ENCODE measurements at places on chromosomes 4 and X.

- no peak for DNase-seq
Observed at GRCh38 chr4:3210467-3210866, 38.5 kb upstream of the MSANTD1 start.

- DNase-seq, result no peak
Observed at GRCh38 chr4:185093603-185094002, 49.5 kb upstream of the SLC25A4 start.

DNA sequence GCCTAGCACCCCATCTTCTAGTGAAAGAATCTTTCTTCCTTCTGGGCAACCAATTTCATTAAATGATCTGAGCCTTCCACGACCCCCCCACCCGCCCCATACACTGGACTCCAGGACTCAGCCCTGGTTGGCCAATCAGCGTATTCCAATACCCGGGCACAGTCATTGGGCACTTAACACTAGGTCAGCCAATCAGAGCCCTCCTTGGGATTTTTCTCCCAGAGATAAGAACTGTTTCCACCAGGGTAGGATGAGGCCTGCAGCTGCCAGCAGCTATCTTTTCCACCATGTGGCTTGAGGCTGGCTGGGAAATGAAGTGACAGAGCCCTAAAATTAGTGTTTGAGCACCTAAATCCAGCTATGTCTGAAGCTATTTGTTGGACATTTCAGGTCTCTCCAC is 418.8 kb downstream of the BCOR start:
- no peak for DNase-seq

- no peak for DNase-seq
Observed at GRCh38 chr4:56164907-56165306, 216.2 kb downstream of the CEP135 start.

- DNase-seq, result no peak
Observed at GRCh38 chr4:141789716-141790115, 153.3 kb downstream of the IL15 start.

GRCh38 chrX:134864431-134864830 is 126.4 kb upstream of the SMIM10 start:
- no peak for DNase-seq

GRCh38 chr4:112379306-112379705 is 82.1 kb downstream of the ALPK1 start:
- DNase-seq, result no peak

GRCh38 chr4:95979961-95980876 is 140.3 kb downstream of the PDHA2 start:
- no peak for DNase-seq

DNA sequence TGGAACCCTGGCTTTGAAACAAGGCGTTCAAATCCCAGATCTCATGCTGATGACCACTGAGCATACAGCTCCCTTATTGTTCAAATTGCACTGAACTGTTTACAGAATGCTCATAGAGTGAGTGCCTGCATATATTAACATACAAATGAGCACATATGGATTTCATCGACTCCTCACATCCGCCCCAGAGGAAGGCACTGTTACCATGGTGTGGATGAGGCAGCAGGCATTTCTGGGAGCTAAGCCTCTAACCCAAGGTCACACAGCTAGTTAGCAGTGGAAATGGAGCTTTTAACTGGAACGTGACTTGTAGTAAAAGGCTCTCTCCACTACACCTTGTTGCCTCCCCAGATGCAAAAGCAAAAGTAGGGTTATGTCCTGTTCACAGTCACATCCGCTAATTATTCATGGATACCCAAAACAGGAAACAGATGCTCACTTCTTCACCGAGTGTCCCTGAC is 289.7 kb downstream of the STK32B start:
- DNase-seq, result no peak

- no peak for DNase-seq
Observed at GRCh38 chr4:16812041-16812440, 86.4 kb downstream of the LDB2 start.

DNA sequence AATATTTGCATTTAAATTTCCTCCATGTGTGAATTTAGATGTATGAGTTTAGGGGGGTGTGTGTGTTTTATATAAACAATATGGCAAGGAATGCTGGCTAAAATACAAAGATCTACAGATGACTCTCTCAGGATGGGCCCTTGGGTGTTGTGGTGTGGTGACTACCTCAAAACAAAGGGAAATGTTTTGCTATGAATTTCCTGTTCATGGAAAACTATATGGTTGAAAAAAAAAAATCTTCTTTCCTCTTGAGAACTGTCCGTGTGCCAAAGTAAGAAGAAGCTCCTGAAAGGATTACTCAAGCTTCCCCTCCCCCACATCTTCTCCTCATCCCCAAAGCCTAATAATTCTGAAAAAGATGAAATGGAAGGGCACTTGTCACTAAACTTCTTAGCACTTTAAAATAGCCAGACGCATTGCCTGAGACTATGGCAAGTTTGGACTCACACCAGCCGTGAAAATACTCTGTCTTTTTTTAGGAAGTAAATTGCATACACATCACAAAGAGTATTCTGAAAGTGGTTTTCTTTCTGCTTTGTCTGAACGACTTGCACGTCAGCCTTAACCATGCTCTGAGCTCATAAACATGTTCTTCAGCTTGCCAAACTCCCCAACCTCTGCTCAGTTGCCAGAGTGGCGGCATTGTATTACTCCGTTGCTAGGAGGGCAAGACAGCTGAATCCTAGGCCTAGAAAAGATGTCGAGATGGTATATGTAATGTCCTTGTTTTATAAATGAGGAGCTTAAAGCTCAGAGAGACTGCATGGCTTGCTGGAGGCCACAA is 250.4 kb upstream of the JADE1 start:
- DNase-seq, result no peak

DNA sequence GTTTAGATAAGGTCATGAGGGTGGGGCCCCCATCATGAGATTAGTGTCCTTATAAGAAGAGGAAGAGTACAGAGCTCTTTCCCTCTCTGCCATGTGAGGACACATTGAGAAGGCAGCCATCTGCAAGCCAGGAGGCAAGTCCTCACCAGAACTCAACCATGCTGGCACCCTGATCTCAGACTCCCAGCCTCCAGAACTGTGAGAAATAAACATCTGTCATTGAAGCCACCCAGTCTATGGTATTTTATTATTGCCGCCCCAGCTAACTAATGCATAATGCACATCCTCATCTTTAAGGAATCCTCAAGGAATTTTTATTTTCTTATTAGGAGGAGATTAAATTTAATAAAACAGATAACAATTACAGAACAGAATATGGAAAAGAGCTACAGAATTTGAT is 16.7 kb upstream of the EXOSC9 start:
- no peak for DNase-seq

- no peak for DNase-seq
Observed at GRCh38 chr4:48196758-48197504, 62.9 kb upstream of the TXK start.

DNA sequence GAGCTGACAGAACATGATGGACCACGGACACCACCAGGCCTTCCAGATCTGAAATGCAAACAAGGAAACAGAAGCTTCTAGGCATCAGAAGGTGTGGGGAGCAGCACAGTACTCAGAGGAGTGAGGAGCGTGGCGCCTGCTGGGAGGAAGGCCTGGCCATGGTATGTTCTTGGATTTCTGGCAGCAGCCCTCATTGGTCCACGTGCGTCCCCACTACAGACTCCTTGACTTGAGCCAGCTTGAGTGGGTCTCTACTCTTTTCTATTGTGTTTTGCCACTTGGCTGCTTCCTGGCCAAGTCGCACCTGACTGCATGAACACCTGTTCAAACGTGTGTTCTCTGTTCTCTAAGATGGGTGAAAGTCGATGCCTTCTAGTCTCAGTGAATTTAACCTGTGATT is 18.0 kb downstream of the ZNF275 start:
- no peak for DNase-seq

DNA sequence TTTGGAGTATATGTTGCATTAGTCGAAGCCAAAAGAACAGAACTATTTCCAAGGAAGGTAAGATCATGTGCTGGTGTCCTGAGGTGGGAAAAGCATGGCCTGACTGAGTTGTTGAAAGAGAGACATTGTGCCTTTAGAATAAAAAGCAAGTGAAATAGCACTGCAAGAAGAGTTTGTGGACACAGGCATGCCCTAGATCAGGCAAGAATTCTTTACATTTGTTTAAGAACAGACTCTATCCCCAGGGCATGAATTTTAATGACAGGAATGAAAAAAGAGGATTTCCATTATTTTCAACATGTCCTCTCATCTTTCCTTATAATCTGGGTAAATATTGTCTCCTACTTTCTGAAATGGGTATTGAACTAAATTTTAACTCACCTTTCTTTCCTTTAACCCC is 516.2 kb upstream of the GALNT7 start:
- no peak for DNase-seq

- peak; percentile 4 for DNase-seq
Observed at GRCh38 chr4:77465271-77465670, 140.3 kb upstream of the CXCL13 start.

DNA sequence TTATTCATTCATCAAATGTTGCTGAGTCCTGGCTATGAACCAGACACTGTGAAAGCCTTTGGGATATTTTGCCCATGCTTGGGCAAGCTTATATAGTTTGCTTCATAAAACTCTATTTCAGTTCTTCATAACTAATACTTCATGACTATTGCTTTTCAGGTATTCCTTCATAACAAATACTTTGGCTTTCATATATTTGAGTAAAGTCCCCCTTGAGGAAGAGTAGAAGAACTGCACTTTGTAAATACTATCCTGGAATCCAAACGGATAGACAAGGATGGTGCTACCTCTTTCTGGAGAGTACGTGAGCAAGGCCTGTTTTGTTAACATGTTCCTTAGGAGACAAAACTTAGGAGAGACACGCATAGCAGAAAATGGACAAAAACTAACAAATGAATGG is 1.7 kb upstream of the AFP start:
- no peak for DNase-seq

DNA sequence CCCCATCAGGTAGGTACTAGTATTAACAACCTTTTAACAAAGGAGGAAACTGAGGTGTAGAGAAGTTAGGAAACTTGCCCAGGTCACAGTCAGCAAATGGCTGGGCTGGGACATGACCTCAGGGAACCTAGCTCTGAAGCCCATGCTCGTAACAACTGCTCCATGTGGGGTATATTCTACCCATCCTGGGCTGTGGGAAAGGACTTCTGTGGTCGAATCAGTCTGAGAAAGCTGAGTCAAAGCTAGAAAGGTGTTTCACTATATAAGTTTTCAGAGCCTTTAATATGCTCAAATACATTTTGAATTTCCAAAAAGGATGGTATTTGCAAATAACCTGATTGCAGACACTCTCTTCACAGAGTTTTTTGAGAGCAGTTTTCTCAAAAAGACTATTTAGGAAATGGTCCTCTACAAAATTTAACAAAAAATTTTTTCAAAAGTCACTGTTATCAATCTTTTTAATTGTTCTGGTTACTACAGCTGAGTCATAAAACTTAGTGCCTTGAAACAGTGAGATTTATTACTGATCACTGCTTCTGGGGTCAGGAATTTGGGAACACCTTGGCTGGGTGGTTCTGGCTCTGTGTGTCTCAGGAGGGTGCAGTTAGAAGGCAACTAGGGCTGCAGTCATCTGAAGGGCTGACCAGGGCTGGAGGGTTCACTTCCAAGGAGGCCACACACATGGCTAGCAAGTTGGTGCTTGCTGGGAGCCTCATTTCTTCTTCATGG is 53.6 kb downstream of the NSG1 start:
- no peak for DNase-seq

- no peak for DNase-seq
Observed at GRCh38 chr4:73066445-73066844, 3.1 kb downstream of the COX18 start.

DNA sequence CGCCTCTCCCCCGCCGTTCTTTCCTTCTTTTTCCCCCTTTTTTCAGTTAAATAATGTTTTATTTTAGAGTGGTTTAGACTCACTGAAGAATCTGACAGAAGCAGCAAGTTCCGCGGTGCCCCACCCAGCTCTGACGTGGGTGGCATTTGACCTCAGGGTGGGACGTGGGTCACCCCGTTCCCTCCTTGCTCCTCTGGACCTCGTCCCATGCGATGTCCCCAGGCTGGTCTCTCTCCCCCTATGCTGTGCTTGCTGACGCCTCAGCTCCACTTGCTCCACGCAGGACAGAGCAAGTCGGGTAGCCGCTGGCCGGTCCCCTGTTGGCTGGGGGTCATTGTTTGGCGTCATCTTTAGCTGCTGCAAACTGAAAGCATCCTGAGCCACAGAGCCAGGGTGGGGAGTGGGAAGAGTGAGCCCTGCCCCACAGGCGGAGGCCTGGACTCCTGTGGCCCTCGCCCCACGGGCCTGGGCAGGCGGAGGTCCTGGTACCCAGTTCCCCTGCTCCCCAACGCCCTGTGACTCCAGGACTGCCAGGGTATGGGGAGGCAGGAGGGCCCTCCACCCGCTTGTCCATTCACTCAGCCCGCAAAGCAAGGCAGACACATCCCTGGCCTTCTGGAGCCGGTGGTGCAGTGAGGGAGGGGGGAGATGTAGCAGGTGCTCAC is 30.8 kb downstream of the TRMT44 start:
- no peak for DNase-seq

- DNase-seq, result no peak
Observed at GRCh38 chr4:2340272-2341061, 78.0 kb downstream of the ZFYVE28 start.

DNA sequence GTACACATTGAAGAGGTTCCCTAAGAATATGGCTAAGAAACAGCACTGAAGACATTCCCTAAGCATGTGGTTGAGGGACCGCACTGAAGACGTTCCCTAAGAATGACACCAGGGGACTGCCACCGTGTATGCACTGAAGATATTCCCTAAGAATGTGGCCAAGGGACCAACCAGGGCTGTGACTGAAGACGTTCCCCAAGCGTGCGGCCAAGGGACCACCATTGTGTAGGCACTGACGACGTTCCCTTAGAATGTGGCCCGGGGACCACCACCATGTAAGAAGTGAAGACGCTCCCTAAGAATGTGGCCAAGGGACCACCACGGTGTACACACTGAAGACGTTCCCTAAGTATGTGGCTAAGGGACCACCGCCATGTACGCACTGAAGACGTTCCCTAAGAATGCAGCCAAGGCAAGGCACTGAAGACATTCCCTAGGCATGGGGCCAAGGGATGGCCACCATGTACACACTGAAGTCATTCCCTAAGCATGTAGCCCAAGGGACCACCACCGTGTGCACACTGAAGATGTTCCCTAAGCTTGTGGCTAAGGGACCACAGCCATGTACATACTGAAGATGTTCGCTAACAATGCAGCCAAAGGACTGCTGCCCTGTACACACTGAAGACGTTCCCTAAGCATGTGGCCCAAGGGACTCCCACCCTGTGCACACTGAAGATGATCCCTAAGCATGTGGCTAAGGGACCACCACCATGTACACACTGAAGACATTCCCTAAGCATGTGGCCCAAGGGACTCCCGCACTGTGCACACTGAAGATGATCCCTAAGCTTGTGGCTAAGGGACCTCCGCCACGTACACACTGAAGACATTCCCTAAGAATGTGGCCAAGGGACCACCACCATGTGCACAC is 22.0 kb downstream of the DHRSX start:
- no peak for DNase-seq

DNA sequence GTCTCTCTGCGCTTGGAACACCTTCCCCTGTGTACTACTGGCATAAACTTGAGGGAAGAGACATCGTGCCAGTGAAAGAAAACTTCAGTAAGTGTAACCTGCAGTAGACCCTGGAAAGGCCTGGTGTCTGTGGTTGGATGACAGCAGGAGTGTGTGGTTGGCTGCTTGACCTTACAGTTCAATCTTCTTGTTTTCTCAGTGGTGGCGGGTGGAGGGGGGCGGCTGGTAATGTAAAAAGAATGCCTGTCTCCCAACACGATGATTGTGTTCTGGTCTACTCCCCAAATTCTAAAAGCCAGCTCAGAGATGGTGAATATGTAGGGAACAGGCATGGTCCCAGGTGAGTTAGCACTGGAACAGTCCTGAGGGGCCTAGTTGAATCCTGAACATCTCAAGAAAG is 18.6 kb downstream of the PSMD10 start:
- DNase-seq, result no peak

GRCh38 chr4:84733343-84734033 is 150.6 kb downstream of the CDS1 start:
- no peak for DNase-seq

- DNase-seq, result no peak
Observed at GRCh38 chrX:132407691-132408090, 81.1 kb downstream of the MBNL3 start.
